Right cardiac atrium (tissue), 5 donors: ENCODE measurements at places on chromosomes 11 and 22.

DNA sequence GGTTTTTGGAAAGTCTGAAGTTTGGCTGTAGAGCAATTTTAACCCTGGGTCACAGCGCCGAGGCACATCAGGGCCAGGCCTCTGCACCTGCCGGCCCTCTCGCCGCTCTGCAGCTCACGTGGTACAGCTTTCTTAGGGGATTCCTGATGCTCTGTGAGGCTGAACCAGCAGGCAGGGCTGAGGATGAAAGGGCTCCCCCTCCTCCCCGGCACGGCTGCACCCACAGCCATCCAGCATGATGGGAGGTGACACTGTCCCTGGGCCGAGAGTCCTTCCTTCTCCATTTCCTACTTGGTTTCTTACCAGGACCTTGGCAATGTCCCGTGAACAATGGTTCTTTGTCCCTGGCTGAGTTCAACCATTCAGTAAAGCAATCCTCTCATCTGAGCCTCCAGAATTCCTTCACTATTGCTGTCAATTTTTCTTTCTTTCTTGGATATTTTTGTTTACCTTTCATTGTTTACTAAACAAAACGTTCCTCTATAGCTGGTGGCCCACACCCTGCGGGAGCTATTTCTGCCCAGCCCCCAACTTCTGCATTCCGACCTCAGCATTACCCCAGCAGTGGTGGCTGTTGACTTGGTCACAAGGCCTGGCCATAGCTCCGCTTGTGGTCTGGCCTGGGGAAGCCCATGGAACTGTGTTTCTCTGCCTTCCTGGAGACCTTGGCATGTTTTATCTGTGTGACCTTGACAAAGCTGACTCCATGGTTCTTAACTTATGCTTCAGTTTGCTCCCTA lies 172.8 kb upstream of the B3GAT1 start:
- no peak for DNase-seq

DNA sequence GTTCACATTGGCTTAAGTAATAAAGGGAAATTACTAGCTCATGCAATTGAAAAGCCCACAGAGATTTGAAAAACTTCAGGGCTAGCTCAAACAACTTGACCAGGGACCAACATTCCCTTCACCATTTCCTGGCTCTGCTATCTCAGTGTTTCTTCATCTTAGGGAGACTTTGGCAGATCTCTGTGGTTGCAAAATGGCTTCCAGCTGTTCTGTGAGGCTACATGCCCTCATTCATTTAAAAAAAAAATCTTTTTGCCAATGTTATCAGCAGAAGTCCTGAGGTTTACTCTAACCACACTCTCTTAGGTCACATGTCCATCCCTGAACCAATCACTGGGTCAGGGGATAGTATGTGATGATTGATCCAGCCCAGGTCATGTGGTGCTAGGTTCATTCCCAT lies 13.9 kb upstream of the RASSF10 start:
- DNase-seq, result peak; percentile 44

- DNase-seq, result no peak
These were observed 14.7 kb downstream of the TOM1 start for GRCh38 chr22:35314161-35314942.

DNA sequence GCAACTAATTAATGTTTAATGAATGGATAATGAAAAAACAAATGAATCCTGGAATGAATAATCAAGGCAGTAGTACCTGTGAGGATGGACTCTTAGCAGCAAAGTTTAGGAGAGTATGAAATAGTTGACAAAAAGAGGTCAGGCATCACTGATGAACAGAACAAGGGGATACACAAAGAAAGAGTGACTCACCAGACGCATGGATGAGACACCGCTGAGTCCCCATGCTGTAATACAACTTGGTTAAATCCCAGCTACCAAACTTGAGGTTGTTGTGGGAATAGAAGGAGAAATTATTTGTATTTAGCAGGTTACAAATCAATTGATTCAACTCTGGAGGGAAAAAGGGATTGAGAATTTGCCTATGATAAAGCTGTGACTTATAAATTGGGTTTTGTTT lies 976.9 kb upstream of the TENM4 start:
- no peak for DNase-seq

DNA sequence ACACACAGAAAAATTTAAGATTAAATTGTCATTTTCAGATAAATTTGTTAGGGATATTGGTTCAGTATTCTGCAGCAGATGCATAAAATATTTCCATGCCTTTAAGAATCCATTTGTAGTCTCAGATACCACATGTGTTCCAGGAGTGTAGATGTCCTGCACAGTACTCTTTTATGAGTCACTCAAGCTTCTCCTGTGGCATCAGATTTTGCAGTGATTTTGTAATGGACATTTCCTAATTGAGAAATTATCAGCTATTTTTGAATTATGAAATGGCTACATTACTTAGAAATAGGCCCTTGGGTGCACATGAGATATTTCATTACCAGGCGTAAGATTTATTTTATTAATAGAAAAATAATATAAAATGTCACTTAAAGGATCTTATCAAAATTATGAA lies 18.9 kb downstream of the MMP3 start:
- no peak for DNase-seq

DNA sequence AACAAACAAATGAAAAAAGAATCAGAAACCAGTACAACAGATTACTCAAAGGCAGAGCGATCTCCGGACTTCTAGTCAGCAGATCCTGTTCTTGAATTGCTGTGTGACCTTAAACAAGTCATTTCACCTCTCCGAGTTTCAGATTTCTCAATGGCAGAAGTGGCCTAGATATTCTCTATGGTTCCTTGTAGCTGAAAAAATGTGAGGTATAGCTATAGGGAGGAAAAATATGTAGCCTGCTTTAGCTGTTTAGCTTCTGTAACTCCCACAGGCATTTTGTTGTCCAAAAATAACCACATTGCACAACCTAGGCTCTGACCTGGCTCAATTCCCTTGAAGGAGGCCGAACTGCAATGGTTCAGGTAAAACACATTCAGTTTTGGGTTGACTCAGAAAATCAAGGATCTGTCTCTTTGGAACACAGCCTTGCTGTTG lies 100.7 kb downstream of the DBX1 start:
- DNase-seq, result no peak
